Fibroblast of mammary gland (primary cell): ENCODE measurements at places on chromosomes 12 and 14.

DNA sequence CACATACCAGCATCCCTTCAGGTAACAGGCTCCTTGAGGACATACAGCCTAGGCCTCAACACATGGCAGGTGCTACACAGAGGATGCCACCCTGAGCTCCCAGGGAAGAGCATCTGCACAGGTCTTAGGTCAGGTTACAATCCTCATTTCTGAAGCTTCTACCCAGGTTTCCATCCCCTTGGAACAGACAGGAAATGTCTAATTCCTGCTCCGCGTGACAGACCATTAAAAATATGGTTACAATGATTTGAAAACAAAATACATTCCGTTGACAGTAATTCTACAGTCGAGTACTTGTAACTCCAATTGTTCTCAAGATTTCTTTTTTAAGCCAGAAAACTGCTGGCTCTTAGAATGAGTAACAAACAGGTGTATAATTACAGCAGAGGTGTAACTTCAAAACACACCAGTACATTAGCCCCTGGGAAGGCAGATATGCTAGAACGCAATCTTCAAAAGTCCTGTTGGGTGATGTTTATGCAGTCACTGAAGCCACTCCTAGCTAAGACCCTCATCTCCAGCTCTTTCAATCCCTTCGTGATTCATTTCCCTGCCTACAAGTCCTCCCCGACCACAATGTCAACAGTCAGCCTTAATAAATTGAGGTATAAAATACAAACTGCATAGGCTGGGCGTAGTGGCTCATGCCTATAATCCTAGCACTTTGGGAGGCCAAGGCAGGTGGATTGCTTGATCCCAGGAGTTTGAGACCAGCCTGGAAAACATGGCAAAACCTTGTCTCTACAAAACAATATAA, 11.6 kb downstream of the SETD3 start:
- no peak for DNase-seq

DNA sequence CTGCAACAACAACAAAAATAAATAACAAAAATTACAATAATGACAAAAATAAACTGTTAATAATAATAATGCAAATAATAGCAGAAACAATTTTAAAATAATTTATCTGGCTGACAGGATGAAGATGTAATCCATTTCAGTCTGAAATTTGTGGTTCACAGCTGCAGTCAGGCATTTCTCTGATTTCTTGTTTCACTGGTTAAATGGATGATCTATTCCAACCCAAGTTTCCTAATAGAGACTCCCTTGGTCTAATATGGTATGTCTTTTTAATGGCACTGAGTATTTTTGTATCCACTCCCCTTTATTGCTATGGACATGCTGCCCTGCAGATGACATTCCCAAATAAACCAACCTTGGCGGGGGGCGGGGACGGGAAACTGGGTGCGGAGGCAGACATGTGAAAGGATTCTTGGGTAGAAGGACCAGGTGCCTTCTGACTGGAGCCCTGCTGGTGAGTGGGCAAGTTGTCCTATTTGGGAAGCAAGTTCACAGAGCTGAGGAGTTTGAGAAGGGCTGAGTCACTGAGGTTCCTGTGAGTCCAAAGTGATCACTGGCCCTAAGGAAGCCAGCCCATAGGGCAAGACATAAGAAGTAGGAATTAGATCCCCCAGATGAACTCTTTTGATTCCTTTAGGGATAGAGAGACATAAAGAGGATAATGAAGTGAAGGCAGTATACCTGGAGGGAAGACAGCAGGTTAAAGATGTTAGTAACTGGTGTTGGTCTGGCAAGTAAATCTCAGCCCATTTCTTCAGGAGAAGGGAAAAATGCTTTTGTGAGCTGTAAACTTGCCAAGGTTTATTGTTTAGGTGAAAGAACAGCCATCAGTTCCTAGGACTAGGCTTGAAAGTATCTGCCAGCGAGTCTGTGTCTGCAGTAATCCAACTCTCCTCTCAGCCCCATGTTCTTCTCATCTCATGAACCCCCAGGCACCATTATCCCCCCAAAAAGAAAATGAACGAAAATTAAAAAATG, 14.5 kb downstream of the FOXG1 start:
- DNase-seq: no peak

DNA sequence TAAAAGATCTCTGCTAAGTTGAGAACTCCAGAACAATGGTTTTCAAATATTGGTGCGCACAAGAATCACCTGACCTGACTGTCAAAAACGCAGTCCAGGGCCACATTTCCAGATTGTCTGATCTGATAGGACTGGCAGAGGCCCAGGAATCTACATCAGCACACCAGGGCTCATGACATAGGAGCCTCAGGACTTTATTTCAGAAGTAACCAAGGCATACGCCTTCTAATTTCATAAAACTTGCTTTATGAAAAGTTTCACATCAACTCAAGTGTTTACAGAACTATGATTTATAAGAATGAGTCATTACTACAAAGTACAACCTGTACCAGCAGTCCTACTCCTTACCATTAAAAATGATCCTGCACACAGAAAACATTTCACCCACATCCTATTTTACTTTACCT, 47.7 kb upstream of the PTPRO start:
- peak; percentile 88 for DNase-seq

- no peak for DNase-seq
Observed at GRCh38 chr14:38129705-38130104, 78.0 kb upstream of the SSTR1 start.

GRCh38 chr12:12333407-12334366, 16.4 kb downstream of the MANSC1 start:
- no peak for DNase-seq

DNA sequence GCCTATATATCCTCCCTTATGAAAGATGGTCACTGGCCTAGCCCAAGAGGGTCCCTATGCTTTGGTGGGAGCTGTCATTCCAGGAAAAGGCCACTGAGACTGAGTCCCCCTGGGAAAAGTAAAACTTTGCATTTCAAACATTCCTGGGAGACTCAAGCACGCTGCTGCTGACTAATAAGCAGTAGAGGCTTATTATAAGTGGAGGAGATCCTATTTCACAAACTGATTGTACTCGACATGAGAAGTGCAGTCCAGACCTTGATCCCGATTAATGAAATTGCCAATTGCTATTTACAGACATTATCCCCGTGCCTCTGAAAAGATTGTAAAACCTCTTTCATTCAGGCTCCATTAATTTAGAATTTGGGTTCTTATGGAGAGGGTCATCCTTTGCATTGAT, 96.6 kb downstream of the EMP1 start:
- DNase-seq: peak; percentile 13

DNA sequence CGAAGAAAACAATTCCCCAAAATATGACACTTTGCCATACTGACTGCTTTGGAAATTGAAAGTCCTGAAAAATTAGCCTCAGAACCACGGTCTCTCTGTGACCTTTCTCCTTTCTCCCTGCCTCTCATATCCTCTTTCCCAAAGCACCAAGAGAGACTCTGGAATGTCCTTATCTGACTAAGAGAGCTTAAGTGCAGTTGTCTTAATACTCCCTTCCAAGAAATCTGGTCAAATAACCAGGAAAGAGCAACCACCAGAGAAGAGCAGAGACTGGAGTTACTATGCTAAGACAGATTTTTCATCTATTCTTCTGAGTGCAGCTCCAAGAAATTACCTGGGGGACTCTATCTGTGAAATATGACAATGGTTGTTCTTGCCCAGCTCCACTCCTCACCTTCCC, 10.5 kb upstream of the BTG1 start:
- no peak for DNase-seq

DNA sequence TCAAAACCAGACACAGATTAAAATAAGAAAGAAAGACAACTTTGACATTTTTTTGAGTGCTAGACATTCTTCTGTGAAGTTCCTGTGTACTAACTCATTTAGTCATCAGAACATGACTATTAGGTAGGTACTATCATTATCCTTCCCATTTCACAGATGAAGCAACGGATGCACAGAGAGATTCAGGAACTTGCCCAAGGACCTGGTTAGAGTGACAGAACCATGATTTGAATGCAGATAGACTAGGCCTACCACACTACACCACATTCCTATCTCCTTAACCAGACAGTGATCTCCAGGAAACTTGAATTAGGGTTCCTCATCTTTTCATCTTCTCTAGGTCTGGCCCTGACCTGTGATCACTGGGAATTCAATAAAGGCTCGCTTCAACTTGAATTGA, 54.4 kb upstream of the MED13L start:
- DNase-seq: no peak

- DNase-seq: no peak
Observed at GRCh38 chr12:8088574-8088973, 6.5 kb downstream of the NECAP1 start.

DNA sequence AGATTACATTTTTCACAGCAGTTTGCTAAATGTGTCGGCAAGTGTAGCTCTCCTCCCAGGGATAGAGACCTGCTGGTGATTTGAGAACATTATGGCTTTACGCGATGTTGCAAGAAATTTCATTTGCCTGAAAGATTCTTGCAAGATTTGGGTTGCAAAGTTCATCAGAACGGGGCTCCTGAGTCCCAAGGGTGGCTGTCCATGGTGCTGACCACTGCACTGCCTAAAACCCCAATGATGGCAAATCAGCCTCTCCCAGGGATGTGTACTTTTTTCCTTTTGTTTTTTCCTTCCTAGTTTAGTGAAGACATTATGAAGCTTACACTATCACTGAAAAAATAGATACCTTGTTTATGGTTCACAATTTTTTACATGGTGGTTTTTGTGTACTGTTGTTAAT, 85.4 kb downstream of the WSCD2 start:
- DNase-seq: peak; percentile 10

GRCh38 chr14:77102154-77102553, 4.1 kb downstream of the CIPC start:
- DNase-seq: no peak

DNA sequence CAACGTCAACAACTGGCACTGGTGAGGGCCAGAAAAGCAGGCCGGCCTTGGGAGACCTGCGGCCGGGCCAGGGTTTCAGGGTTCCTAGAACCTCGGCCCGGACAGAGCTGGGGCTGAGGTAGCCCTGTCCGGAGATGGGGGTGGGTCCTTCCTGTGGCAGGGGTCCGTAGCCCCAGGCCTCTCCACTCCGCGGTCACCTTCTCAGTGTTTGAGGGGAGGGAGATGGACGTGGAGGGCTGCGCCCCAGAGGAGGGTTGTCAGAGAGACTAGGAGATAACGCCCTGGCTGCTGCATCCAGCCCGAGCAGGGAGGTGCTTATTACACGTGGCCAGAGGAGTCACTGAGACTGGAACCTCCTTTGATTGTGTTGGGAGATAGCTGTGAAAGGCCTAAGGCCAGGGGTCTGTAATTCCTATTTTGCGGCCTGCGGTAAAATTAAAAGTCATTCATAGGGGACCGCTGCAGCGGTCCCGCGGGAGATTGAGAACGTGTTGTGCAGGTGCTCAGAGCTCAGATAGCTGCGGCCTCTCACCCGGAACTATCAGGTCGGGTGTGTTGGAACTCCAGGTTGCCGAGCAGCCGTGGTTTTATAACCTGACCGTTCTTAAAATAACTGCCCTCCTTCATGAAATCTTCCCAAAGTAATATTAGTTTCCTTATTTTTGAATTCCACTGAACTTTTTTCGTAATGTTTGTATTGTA, 507 bp downstream of the AHSA1 start:
- DNase-seq: peak; percentile 25

- DNase-seq: no peak
Observed at GRCh38 chr12:51011955-51012354, 14.2 kb downstream of the SLC11A2 start.

- no peak for DNase-seq
Observed at GRCh38 chr14:105018414-105018813, 2.5 kb downstream of the CDCA4 start.

- no peak for DNase-seq
Observed at GRCh38 chr12:14275886-14276285, 89.6 kb upstream of the ATF7IP start.

GRCh38 chr12:124310785-124311184, 15.9 kb downstream of the RFLNA start:
- no peak for DNase-seq

DNA sequence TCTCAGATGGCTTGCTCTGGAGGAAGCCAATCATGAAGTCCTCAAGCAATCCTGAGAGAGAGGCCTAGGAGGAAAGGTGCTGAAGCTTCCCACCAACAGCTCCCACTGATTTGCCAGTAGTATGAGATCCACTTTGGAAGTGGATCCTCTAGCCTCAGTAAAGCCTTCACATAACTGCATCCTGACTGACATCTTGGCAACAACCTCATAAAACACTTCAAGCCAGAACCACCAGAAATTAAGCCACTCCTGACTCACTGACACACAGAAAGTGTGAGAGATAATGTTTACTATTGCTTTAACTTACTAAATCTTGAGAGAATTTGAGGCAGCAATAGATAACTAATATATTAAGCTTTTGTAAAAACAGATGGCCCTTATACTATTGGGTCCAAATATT, 11.7 kb upstream of the TMX1 start:
- no peak for DNase-seq

DNA sequence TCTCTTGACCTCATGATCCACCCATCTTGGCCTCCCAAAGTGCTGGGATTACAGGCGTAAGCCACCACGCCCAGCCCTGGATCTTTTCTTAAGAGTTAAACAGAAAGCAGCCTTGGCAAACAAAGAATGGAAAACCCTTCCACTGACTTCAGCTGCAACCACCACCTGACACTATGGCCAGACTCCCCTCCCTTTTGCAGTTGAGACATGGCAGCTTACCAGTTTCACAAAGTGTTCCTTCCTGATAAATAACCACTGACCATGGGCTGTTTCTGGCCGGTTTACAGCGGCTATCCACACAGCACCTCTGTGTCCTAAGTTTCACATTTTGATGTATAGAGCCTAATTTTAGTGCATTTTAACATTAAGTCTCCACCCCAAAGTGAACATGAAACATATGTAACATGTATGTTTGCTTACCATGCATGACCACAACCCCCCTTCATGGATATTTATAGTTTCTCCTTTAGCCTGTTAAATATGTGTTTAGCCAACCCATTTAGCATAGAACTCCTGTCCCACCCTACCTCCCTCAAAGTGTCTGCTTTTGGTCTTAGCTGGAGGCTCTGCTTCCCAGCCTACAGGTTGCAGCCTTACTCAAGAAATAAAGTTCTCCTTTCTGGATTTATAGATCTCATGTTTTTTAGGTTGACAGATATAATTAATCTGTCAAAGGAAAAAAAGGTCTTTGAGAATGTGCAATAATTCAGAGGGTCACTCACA, 32.7 kb upstream of the RAB21 start:
- DNase-seq: no peak

GRCh38 chr14:101063121-101063520, 159.6 kb upstream of the RTL1 start:
- no peak for DNase-seq

GRCh38 chr12:57430112-57430930, 522 bp downstream of the R3HDM2 start:
- DNase-seq: peak; percentile 26

GRCh38 chr14:57060276-57060955, 208.3 kb downstream of the EXOC5 start:
- peak; percentile 6 for DNase-seq

DNA sequence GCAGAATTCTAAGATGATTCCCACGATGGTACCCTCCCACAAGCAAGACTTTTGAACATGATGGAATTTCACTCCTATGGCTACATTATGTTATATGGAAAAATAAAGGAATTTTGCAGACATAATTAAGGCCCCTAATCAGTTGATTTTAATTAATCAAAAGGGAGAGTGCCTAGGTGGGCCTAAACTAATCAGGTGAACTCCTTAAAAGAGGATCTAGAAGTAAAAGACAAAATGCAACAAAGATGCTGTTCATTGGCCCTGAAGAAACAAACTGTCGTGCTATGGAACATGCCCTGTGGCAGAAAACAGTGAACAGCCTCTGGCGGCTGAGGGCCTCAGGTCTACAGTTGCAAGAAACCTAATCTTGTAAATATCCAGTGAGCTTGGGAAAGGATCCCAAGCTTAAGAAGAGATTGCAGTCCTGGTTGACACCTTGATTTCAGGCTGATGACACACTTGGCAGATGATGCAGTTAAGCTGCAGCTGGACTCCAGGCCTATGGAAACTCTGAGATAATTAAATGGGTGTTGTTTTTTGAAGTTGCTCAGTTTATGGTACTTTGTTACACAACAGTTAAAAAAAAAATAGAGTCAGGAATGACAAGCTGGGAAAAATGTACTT, 13.8 kb downstream of the TMCC3 start:
- no peak for DNase-seq
